ENCODE measurements at places on chromosomes 5 and 9. TPM values are rescaled to one million over a fixed set of nuclear protein-coding genes. Genes with fewer than 3 reads are reported as not detected.

- no peak for DNase-seq
Observed at GRCh38 chr5:89036704-89037489, 153.9 kb upstream of the MEF2C start.

- no peak for DNase-seq
Observed at GRCh38 chr5:32683125-32683524, 28.0 kb upstream of the NPR3 start.

DNA sequence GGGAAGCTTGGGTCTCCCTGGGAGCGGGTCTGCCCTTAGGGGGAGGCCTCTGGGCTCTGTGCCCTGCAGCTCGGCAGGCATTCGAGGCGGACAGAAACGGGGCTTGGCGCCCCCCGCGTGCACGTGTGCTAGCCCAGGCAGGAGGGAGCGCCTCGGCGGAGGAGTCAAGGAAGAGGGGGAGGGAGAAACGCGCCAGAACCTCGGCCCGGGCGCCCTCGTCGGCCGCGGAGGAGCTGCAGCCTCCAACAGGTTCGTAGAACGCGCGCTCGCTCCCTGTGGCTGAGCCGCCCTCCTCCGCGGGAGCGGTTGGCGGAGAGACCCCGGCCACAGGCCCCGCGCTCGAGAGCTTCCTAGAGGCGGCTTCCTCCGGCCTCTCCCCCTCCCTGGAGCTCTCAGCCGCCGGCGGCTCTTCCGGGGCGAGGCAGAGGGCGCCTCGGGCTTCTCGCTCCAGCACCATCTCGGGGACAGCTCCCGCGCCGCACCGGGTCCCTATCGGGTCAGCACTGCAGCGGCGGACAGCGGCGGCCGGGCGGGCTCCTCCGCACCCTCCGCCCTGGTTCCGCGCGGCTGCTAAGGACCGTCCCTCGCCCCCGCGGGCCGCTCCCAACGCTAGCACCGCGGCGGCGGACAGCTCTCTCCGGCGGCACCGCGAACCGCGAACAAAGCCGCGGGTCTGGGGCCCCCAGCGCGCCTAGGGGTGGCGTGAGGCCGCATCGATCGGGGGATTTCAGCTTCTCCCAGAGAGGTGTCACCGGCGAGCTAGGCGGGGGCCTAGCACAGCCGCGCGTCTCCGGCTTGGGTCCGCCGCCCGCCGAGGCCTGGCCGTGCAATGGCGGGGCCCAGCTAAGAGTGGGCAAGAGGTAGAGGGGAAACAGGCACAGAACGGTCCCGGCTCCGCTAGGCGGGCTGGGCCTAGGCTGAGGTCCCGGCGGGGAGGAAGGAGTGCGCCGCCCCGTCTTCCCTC is 74.6 kb upstream of the CPLX2 start:
- DNase-seq, result peak; percentile 74

- DNase-seq, result no peak
Observed at GRCh38 chr9:5425006-5425628, 12.6 kb downstream of the PLGRKT start.

DNA sequence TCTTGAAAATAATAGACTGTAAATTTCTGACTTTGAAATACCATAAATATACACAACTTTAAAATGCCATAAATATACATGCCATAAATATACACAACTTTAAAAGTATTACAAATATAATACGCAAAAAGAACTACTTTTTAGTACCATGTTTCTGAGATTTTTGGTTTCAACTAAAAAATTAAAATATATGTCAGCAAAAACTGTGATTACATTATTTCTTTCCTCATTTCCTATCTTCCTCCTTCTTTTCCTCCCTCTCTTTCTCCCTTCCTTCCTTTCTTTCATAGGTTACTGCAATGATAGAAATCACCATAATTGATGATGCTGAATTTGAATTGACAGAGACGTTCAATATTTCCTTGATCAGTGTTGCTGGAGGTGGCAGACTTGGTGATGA is 200.5 kb downstream of the ADGRV1 start:
- no peak for DNase-seq

DNA sequence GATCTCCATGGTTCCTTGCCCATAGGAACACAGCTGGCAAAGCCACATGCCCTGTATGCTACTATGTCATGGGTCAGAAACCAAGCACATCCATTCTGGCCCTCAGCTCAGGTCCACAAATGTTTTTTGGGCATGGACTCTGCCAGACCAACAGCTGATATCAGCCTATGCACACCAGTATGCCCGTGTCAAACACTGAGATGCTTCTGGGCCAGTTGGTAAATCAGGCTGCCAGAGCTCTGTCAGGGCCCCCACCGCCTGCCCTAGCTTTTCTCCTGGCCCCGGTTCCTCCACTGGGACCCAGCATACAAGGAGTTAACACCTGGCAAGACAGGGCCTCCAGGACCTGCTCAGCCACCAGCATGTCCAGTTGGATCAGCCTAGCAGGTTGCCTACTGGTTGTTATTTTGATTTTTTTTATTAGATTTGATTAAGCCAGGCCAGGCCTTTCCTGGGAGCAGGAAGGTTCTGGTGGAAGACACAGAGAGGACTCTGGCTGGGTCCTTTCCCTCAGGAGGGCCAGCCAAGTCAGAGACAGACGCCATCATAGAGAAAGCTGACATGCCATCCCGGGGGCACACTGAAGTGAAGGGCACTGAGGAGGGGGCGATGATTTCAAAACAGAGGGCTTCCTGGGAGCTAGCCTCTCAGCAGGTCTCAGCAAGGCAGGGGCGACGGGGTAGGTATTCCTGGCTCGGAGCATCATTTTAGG is 65.8 kb downstream of the TSTD2 start:
- no peak for DNase-seq

DNA sequence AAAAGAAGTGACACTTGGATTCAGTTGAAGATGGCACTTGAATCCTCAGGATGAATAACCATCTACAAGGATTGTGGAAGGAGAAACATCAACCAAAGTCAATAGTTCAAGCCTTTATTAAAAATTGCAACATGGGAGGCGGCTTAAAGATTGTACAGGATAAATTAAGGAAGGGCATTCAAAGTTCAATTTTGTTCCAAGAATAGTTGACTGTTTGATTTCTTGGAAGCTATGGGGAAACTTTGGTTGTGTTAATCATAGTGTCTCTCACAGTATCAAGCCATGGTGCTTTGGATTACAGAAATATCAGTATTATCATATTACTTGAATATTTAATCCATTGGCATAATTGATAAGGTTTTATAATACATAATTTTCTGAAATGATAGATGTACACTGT is 1844.3 kb downstream of the MAT2B start:
- no peak for DNase-seq

DNA sequence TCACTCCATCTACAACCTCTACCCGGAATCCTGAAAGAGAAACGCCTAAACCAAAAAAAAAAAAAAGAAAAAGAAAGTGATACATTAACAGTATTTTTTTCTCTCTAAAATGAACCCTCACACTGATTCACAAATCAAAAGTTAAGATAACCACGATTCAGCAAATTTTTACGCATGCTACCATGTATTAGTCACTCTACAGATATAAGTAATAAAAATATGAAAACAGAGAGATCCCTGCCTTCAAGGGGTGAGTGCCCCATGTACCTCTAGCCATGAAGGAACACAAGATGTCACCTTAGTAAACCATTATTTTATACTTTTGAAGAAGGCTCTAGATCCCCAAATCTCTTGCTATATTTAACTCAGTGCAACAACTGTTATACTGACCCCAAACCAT is 33.4 kb downstream of the CEMIP2 start:
- DNase-seq, result no peak

DNA sequence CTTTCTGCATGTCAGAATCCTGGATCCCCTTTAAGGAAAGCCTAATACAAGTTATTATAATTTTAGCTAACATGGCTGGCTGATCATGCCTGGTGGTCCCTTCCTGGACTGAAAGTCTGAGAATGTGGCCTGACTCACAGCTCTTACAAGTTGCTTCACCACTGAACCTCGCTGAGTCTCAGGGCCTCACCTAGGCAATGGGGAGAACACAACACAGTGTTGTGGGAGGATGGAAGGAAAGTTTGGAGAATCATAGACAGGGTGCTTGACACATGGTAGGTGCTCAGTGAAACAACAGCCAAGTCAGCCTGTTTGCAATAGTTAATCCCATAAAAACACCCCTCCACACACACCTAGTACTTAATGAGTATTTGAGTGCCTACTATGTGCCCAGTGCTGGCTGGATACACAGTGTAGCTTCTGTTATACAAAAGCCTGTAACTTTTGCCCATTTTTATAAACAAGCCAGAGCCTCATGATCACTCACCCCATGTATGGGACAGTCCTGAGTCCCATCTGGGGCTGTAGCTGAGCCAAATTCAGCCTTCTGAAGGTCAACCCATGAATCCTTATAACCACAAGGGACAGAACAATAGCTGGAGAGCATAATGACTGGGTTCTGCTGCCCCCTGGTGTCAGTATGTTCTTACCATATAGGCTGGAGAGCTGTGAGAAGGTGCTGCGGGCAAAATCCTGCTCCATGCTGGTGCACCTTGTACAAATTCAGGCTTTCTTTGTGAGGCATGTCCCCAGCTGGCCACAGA is 3.9 kb downstream of the ACSL6 start:
- peak; percentile 78 for DNase-seq

GRCh38 chr9:80550181-80550580 is 978.4 kb downstream of the TLE4 start:
- no peak for DNase-seq

GRCh38 chr5:168023191-168023590 is 268.3 kb upstream of the WWC1 start:
- DNase-seq, result no peak

GRCh38 chr5:171750311-171750788 is 35.3 kb upstream of the SMIM23 start:
- peak; percentile 56 for DNase-seq

DNA sequence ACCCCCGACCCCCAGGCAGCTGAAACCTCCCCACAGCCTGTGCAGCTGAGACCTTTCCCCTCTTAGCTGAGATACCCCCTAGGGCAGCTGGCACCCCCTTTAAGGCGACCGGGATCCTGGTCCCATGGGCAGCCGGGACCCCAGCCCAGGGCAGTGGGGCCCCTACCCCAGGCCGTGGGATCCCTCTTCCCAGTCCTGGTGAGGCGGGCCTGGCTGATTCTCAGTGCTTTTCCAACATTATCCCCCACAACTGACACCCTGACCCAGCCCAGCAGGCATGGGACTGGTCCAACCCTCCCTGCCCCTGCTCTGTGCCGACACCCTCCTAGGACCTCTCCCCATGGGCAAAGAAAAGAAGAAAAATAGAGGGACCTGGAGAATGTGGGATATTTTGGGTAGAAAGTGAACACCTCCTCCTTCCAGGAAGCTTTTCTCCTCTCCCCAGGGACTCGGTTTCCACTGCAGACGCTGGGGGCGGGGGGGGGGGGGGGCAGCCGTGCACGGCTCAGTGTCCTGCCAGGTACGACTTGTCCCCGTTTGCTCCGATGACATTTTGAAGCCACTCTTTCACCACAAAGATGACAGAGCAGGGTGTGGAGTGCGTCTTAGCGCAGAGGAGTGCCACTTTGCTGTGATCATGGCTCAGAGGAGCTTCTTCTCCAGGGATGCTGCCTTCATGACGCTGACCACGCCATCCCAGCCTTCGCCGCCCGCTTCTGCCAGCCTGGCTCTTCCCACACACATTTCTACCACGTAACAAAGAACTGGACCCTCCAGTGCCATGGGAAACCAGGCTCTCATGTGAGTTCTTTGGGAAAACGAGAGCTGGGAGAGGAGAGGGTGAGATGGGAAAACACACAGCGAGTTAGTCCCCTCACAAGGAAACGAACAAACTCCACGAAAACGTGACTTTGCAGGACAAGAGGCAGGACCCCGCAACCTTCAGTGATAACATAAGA is 47.5 kb downstream of the MRPL36 start:
- no peak for DNase-seq

GRCh38 chr5:98330871-98331270 is 442.6 kb upstream of the RGMB start:
- no peak for DNase-seq

DNA sequence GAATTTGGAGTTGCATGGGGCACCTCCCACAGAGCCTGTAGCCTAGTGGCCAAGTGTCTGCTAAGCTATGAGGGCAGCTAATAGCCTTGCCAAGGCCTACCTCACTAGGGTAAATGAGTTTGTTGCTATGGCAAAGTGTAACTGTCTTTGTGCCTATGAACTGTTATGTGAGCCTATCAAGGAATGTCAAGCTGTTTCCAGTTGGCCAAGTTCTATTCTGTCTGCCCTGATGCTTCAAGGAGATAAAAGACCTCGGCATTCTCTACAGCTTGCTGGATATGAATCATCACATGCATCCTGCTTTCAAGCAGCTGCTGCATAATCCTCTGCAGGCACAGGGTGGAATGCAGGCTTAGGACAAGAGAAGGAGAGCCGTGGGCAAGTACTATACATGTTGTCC is 69.8 kb upstream of the CCDC112 start:
- DNase-seq, result no peak

GRCh38 chr5:6759401-6759800 is 46.2 kb downstream of the TENT4A start:
- peak; percentile 42 for DNase-seq

DNA sequence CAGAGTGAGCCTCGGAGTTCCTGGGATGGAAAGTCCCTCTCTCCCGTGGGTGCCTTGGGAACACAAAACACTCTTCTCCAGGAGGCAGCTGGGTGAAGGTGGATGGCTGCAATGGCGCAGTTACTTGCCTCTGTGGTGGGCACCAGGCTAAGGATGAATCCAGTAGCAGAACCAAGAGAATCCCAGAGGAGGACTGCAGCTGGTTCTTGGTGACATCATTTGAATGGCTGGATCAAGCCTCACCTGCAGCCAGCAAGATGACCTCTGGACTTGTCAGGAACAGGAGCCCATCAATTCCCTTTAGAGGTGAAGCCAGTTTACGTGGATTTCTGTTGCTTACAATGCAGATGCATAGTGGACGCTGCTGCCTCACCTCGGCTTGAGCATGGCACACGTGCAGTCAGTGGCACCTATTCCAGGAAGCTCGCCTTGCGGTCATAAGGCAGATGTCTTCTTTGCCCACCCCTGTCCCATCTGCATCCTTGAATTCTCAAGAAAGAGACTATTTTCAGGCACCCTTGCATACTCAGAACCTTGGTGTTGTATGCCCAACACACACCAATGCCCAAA is 34.1 kb upstream of the ADAMTS2 start:
- DNase-seq, result no peak

GRCh38 chr5:159017786-159018185 is 81.9 kb downstream of the EBF1 start:
- DNase-seq, result no peak

Gene AIF1L
- total RNA-seq, result 3.1 TPM

Gene ACTBL2
- 0.06 TPM for total RNA-seq

Gene PCDHB13
- total RNA-seq, result 2.6 TPM

Gene OLFM1
- total RNA-seq, result 7.9 TPM

Gene FAM151B
- 2.0 TPM for total RNA-seq

Gene RASEF
- 16.8 TPM for total RNA-seq

Gene GFPT2
- total RNA-seq, result 5.1 TPM

Gene CSNK1A1
- total RNA-seq, result 95.2 TPM

Gene PCDHB6
- total RNA-seq, result 0.49 TPM

Gene PLEKHG4B
- 0.42 TPM for total RNA-seq

Gene FAM174A
- total RNA-seq, result 10.2 TPM

Gene RGS3
- total RNA-seq, result 33.6 TPM

Gene ARID3C
- total RNA-seq, result not detected

Gene FOXD4
- 0.24 TPM for total RNA-seq

All from pancreas (tissue), 10 donors.